Stimulated activated CD4-positive, alpha-beta T cell treated with anti-CD3 and anti-CD28 coated beads, Interleukin-12 subunit alpha, Interleukin-12 subunit beta, amount 100 ng/mL, for 48 hours (primary cell): ENCODE measurements at places on chromosomes 3 and 15.
A peak's percentile ranks its signal among the peaks of the same experiment; 100 is the strongest.

- DNase-seq: no peak
Observed at GRCh38 chr15:99253381-99254090, 2.3 kb downstream of the LRRC28 start.

- DNase-seq: no peak
Observed at GRCh38 chr3:32297366-32297765, 58.9 kb downstream of the CMTM8 start.

GRCh38 chr3:27479806-27480543 lies 4.2 kb downstream of the SLC4A7 start:
- no peak for DNase-seq

GRCh38 chr15:100934726-100935125 lies 15.6 kb downstream of the LRRK1 start:
- DNase-seq: no peak

GRCh38 chr15:95520511-95520910 lies 810.0 kb upstream of the NR2F2 start:
- DNase-seq: no peak

DNA sequence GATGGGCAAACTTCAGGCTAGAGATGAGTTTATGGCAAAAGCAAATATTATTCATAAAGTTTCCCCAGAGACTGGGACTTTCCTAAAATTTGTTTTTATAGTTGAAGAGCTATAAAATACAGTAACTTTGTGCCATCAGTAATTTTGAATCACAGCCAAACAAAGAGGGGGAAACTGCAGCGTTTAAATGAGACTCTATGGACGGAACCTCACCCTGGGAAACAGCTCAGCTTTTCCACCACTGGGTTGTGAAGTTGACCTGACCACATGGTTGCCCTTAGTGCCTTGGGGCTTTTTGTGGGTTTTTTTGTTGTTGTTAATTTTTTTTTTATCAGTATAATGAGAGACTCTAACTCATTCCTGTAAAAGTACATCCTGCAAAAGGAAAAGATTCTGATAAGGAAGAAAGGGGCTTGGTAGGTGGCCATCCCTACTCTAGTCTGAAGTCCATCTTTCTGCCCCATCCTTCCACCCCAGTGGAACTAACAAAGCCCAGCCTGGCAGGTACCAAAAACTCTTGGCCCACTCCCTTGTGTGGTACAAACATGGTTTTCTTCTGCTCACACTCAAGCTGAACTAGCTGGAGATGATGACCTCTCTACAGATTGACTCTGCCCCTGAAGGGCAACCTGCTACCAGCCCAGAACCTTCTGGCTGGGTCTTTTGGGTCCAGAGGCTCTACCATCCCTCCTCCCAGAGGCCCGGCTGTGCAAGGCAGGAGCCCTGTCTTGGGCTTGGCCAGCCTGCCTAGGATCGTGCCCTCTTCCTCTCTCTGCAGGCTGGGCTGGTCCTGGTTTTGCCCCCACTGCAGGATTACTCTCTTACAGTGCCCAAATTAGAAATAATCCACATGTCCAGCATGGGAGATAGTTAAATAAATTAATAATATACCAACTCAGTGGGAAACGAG lies 41.2 kb downstream of the RLBP1 start:
- peak; percentile 61 for DNase-seq

GRCh38 chr3:177590826-177591225 lies 393.5 kb upstream of the TBL1XR1 start:
- DNase-seq: no peak

- DNase-seq: peak; percentile 26
Observed at GRCh38 chr3:149480326-149481017, 6.0 kb downstream of the TM4SF4 start.

DNA sequence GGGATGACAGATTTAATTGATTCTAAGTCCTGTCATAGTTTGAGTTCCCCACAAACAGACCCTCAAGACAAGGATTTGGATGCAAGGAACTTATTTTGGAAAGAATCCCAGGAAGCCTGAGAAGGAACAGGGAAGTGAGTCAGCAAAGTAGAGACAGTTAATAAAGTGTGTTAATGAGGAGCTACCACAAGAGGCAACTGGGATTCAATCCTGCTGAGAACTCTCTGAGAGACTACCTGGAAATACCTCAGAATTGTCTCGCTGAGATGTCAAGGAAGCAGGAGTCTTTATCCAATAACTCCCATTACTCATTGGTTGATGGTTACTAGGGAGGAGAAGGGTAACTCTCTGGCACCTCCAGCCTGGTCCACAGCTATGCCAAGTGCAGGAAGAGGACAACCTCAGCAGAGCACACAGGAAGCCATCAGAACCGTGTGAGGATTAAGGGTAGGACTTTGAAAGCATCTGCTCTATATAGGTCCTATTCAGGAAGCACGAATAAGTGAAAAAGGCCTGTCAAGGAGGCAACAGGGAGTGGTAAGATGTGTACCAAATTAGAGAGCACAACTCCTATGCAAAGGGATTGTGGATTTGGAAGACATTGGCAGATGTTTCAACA lies 311.1 kb upstream of the KCNH8 start:
- no peak for DNase-seq

DNA sequence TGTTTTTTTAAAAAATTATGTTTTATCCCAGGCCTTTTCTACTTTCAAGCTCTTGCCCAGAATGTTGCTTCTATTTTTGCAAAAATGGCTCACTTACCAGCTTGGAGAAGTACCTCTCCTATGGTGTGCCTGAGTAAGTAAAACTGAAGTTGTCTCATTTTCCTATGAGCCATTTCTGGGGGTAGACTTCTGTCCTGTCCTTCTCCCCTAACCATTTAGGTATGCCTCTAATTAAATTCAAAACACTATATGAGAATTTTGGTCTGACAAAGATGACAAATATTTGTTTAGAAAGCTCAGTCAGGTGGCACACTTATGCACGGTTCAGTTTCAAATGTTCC lies 282.5 kb upstream of the ICE2 start:
- DNase-seq: no peak

- DNase-seq: peak; percentile 83
Observed at GRCh38 chr3:10551821-10552630, 46.6 kb upstream of the ATP2B2 start.

DNA sequence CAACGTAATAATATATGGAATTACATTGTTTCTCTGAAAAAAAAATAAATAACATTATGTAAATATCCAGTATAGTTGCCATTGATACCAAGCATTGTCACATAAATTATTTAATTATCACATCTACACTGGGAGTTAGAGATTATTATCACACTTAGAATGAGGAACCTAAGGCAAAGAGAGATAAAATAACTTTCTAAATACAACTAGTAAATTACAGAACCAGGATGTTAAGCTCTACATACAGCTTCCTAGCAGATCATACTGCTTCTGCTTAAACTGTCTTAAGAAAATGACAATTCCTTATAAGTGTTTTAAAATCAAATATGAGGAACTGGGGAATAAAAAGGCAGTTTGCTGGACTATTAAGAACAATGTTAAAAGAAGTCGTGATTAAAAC lies 104.5 kb downstream of the NSUN3 start:
- DNase-seq: no peak

GRCh38 chr3:98592345-98592935 lies 971 bp downstream of the CPOX start:
- no peak for DNase-seq

- DNase-seq: no peak
Observed at GRCh38 chr3:8520816-8521403, 19.3 kb downstream of the LMCD1 start.

GRCh38 chr3:86929046-86929445 lies 61.9 kb downstream of the VGLL3 start:
- DNase-seq: no peak

GRCh38 chr15:55999658-56000057 lies 6.2 kb upstream of the NEDD4 start:
- no peak for DNase-seq
